Common myeloid progenitor, CD34-positive (primary cell): ENCODE measurements at places on chromosomes 4 and X.

GRCh38 chr4:184514121-184514988 is 40.0 kb upstream of the IRF2 start:
- DNase-seq, result no peak

- DNase-seq, result no peak
Measured at GRCh38 chr4:147583876-147584275, 33.3 kb upstream of the TMEM184C start.

DNA sequence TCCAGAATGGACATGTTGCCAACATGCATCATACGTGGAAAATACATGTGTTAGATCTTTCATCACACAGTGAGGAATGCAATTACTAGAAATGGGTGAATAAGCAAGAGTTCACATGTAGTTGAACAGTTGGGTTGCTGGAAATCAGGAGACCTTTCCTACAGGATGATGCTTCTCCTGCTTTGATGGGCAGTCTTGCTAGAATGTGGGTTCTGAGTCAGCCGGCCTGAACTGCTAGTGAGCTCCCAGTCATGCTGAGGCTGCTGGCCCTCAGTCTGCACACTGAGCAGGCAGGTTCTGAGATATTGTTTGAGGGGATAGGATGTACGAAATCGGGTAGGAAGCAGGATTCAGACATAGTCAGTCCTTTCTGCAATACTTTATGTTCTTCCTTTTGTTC is 20.2 kb downstream of the MSL3 start:
- no peak for DNase-seq

DNA sequence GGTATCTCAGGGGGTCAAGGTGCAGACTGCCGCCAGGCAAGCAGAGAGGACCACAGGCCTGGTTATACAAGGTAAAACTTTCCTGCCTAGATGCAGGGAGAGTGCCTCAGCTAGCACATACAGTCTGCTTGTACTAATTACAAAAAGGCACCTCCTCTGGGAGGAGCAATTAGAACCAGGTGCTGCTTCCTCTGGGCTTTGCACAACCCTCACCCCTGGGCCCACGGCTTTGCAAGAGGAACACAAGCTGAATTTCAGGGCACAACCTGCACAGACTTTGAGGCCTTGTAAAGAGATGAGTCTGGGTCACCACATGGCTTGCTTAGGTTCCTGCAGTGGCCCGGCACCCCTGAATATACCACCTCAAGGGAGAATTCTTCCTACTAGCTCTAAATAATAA is 9.2 kb upstream of the CITED1 start:
- DNase-seq, result no peak

GRCh38 chrX:68835104-68835442 is 6.3 kb downstream of the EFNB1 start:
- no peak for DNase-seq

DNA sequence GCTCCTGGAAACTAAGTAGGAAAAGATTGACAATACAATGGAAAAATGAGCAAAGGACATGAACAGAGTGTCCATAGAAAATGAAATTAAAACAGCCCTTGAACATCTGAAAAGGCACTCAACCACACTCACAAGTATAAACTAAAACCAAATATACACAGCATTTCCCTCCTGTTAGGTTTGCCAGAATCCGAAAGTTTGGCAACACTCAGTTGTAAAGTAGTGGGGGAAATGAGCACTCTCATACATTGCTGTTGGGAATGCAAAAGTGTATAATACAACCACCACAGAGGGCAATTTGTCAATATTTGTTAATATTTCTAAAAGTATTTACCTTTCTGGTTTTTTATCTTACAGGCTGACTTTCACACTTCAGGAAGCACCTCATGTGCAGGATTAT is 84.2 kb upstream of the TMEM164 start:
- DNase-seq, result no peak

- DNase-seq, result no peak
Measured at GRCh38 chr4:87944967-87945366, 30.5 kb upstream of the SPP1 start.
